ENCODE measurements at places on chromosomes 6 and 20.

GRCh38 chr6:166079841-166080240 lies 87.8 kb downstream of the TBXT start:
- no peak for DNase-seq

- DNase-seq, result peak; percentile 54
Observed at GRCh38 chr6:140441256-140441655, 1066.8 kb upstream of the CITED2 start.

DNA sequence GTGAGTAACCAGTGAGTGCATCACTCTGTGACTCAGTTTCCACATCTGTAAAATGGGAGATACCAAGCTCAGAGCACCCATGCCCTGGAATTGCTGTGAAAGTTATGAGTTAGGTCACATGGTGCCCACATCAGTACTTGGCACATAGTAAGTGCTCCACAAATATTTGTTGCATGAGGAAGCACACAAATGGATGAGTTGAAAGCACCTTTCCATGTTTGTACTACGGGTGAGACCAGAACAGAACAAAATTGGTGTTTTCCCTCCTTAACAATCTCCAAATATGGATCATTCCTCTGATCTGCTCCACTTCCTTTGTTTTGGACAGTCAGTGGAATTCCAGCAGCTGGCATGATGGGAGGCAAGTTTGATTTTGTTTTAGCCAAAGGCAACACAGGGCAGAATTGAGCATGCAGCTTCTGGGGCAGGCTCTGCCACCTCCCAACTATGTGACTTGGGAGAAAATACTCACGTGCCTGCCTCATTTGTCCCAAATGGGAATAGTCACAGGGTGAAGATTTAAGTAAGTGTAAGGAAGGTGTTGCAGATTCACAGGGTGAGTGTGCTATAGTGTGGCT lies 503.7 kb upstream of the SULF2 start:
- no peak for DNase-seq

- no peak for DNase-seq
Observed at GRCh38 chr6:40568062-40568708, 19.0 kb downstream of the LRFN2 start.

GRCh38 chr6:89689732-89690131 lies 51.2 kb upstream of the LYRM2 start:
- DNase-seq, result no peak
